NCI-H2227 treated with DMSO at 0.1 percent for 48 hours (cell line): ENCODE measurements at places on chromosomes 1 and 21.

DNA sequence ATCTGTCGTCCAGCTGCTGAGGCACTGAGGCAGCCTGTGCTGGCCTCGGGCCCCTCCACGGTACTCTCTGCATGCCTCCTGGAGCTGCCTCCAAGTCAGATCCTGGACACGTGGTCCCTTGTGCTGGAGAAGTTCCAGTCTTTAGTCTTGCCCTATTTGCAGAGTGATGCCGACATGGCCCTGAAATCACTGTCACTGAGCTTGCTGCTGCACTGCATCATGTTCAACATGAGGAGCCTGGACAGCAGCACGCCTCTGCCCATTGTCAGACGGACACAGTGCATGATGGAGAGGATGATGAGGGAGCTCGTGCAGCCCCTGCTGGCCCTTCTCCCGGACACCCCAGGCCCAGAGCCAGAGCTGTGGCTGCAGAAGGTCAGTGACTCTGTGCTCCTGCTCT, 10.0 kb downstream of the URB2 start:
- no peak for DNase-seq

DNA sequence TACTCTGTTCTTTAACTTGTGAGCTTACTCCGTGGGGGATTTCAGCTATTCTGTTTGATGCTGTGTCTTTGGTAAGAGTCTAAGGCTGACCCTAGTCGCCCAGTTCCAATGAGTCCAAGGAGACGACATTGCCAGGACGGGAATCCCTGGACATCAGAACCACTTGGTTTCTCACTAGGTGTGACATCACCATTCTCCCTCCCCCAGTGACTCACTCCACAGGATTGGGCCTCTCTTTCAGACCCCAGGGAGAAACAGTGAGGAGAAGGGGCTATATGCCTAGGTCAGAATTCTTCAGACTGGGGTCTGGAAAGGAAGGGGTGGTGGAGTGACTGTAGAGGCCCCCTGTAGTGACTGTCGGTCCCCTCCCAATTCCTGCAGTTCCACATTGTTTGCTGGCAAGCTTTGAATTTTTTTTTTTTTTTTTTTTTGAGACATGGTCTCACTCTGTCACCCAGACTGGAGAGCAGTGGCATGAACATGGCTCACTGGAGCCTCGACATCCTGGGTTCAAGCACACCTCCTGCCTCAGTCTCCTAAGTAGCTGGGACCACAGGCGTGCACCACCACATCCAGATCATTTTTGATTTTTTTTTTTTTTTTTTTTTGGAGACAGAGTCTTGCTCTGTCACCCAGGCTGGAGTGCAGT, 21.3 kb downstream of the ALPL start:
- no peak for DNase-seq

DNA sequence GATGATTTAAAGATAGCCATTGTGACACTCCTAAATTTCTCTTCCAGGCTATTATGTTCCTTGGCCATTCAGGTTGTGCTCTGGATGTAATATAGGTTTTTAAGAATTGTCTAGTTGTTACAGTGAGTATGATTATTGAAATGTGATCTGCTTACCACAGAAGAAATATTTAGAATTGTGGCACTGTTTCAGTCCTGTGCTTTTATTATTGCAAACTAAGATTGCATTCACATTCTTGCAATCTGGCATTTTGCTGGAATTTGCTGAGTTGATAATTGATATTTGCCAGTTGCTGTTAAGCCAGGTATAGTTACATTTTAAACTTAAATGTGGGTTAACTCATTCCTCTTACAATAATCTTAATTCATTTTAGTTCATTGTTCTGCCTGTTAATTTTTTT, 22.3 kb downstream of the EXO1 start:
- no peak for DNase-seq

GRCh38 chr1:18632783-18633421, 2.3 kb downstream of the PAX7 start:
- DNase-seq: no peak

- no peak for DNase-seq
Measured at GRCh38 chr1:178664278-178664677, 60.8 kb upstream of the RALGPS2 start.

DNA sequence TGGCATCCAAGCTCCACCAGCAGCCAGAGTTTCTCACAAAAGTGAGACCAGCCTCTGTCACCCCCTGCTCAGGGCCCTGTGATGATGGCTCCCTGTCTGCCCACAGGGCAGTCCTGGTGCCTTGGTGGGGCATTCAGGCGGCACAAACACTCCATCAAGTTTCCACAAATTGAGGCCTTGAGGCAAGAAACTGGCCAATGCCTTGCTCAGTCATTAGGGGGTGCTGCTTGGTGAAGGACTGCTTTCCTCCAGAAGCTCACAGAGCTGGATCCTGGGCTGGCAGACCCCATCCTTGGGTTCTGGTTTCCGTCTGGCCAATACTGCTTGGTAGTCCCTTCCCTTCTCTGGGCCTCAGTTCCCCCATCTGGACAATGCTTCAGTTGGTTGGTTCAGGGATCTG, 12.5 kb upstream of the AHDC1 start:
- DNase-seq: no peak

DNA sequence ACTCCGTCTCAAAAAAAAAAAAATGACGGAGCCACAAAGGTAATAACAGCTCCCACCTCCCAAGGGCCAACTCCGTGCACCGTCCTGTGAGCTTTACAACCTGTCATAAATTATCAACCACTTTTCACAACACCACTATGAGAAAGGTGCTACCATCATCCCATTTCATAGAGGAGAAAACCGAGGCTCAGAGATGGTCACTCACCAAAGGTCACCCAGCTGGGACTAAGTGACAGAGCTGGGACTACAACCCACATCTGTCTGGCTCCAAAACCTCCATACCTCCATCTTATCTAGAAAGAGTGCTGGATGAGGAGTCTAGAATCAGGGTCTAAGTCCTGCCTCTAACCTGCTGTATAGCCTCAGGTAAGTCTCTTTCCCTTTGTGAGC, 43.6 kb upstream of the ECE1 start:
- no peak for DNase-seq

DNA sequence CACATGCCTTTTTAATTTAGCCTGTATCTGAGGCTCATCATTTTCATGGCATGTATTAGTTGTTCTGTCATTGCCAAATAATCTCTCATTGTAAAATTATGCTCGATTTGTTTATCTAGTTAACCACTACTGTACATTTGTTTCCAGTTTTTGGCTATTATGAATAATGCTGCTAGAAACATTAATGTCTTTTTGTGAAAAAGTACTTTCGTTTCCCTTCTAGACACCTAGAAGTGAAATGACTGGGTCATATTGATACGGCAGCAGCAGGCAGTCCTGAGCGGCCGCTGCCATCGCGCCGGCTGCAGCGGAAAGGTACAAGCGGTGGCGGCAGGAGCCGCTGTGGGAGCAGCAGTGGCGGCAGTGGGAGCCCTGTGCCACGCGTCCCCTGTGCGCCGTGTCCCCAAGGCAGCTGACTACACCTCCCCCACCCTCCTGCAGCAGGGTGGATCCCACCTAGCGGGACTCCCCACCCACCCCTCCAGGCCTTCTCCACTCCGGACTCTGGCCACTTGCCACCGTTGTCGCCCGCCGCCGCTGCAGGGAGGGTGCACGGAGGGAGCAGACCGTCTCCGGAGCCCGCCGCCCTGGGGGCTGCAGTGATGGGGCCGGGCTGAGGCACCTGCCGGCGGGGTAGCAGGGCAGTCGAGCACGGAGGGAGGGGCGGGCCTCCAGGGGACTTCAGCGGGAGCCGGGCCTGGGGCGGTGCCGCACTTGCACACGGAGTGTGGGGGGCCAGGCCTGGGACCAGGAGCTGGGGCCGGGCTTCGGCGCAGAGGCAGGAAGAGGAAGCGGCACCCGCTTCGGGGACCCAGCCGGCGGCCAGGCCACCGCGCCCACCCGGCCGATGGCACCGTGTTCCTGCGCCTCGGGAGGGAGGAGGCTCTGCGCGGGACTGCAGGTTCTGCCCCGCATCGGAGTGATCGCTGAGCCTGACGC, 66.8 kb upstream of the RGS7 start:
- DNase-seq: peak; percentile 16

DNA sequence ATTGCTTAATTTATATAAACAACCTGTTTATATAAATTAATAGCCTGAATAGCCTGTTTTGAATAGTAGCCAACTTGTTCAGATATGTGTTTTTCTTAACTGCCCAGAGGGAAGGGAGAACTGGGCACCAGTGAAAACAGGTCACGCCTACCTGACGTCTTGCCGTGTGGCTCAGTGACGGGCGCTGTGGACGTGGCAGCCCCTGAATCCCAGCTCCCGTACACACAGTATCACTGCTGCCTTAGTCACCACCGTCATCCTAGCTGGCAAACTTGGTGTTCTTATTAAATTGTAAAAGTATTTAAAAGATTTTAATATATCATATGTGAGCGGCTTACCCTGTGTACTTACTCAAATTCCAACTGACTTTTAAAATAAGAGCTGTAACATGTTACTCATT, 35.4 kb upstream of the TRAPPC10 start:
- DNase-seq: no peak

GRCh38 chr1:165659581-165659895, 28.5 kb downstream of the MGST3 start:
- DNase-seq: no peak

- DNase-seq: no peak
Measured at GRCh38 chr1:235893840-235894239, 27.1 kb upstream of the LYST start.

GRCh38 chr1:176577646-176578197, 114.7 kb downstream of the PAPPA2 start:
- no peak for DNase-seq

DNA sequence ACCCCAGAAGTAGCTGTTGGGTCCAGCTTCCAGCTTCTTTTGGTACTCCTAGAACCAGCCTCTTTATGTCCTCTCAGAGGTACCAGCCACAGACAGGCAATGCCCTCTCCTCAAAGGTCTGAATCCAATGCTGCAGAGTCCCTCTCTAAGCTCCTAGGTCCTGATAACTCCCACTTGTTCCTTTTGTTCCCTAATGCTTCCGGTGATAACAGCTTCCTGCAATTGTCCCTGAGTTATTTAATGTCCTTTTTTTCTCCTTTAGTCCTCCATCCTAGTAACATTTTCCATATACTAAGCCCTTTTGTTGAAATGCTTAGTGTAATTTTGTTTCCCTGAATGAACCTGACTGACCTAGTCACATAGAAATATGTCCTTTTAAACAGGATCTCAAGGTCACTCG, 201.7 kb upstream of the BEND5 start:
- no peak for DNase-seq

- DNase-seq: no peak
Measured at GRCh38 chr1:44747878-44748277, 8.2 kb downstream of the KIF2C start.

DNA sequence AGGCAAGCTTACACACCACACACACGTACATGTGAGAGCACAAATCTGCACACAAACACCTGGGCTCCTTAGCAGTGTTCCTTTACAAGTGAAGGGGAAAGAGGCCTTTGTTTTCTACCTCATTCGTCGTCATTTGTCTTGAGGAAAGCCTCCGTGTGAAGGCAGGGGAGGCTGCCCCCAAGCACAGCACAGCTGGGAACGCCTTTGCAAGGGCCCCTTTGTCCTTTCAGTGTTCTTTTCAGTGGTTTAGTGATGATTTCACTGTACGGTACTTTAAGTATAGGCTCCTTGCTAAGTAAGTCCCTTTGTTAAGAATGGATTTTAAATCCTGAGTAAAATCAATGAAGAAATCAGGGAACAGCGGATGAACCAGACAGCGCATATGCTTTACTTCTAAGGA, 94.1 kb downstream of the PGBD5 start:
- no peak for DNase-seq

DNA sequence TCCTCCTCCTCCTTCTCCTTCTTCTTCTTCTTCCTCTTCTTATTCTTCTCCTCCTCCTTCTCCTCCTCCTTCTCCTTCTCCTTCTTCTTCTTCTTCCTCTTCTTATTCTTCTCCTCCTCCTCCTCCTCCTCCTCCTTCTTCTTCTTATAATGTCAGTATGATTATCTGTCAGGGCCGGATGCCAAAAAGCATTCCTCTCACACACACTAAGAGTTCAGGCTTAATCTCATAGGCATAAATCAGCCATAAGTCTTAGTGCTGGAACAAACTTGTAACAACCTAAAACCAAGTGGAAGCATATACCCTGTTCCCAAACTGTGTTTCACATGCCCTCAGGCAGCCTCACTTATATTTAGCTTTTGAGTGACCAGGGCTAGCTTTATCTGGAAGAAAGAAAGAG, 240.3 kb downstream of the LMX1A start:
- no peak for DNase-seq

DNA sequence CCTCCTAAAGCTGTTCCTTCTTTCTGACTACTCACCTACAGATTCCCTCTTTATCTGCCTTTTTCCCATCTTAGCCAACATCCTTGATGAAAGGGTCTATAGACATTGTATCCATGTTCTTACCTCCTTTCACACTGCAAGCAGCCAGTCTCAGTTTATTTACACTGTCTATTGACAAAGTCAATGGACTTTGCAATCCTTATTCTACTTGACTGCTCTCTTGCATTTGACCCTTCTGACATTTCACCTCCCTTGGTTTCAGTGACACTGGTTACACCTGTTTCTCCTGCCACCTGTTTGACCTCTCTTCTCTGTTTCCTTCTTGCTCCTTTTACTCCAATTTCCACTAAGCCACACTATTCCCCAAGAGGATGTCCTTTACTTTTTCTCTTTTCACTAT, 224.0 kb upstream of the SNX7 start:
- no peak for DNase-seq

GRCh38 chr1:43817304-43817939, 110.1 kb downstream of the ST3GAL3 start:
- DNase-seq: no peak

DNA sequence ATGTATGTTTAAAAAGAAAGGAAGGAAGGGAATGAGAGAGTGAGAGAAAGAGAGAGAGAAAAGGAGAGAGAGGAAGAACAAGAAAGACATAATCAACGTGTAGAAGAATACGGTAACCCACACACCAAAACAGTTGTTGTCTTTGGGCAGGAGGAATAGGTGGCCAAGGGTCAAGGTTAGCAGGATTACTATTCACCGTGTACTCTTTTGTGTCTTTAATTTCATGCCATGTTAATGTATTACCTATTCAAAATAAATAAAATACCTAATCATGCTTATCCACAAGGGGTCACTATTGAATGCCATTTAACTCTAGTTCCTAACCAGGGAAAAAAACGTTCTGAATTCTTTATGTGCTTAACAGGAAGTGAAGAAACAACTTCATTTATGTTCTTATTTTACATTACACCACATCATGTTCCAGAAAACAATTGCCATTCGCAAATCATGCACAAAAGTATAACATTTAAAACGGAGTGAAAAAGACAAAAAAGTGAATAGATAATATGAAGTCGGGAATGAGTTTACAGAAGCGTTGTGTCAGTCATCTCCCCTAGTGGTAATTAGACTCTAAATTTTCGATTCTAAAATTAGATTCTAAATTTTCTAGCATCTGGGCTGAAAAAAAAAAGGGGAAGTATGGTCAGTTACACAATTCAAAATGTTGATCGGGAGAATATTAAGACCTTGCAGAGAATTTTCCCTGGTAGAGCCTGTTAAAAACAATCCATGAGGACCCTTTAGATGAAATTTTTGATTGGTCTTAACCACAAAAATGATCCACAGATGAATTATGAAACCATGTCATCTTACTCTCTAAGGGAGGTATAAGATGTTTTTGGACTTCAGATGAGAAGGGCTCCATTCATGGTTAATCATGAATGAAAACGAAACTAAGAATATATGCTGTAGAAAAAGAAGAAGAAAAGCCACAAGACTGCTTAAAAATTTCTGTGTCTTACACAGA, 700 bp upstream of the KMO start:
- peak; percentile 80 for DNase-seq

- DNase-seq: peak; percentile 37
Measured at GRCh38 chr1:202462342-202463076, 114.0 kb downstream of the PPP1R12B start.

- DNase-seq: peak; percentile 41
Measured at GRCh38 chr1:200483491-200484143, 73.8 kb upstream of the ZNF281 start.

- no peak for DNase-seq
Measured at GRCh38 chr1:178946855-178947676, 76.2 kb upstream of the ANGPTL1 start.
